ENCODE measurements at places on chromosomes 6 and 20. TPM values are rescaled to one million over a fixed set of nuclear protein-coding genes. Genes with fewer than 3 reads are reported as not detected.

DNA sequence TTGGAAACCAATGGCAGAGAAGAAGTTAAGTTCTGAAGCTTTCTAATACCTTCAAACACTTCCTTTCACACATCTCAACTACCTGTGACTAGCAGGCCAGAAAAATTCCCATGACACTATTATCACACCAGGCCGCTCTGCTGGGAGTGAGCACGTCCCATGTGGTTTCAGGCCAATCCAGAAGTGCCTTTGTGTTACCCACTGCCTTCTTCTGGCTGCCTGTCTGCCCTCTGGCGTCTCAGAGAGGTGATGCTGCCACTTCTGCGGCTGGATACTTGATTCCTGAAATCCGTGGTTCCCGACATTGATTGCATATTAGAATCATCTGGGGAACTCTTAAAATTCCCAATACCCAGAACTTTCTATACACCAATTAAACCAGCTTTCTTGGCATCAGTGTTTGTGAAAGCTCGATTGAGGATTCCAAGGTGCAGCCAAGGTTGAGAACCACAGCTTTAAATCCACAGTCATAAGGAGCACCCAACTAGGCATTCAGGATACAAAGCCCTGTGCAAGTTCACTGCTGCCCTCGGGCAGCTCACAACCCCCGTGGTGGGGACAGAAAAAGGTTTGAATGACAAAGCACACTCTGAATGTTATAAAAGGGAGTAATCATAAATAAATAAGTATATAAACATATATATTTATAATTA lies 65.6 kb downstream of the STMND1 start:
- DNase-seq: peak; percentile 48

Gene DLL1
- total RNA-seq: 11.7 TPM

- DNase-seq: no peak
These were observed 5.0 kb downstream of the BRD2 start for GRCh38 chr6:32973144-32974015.

DNA sequence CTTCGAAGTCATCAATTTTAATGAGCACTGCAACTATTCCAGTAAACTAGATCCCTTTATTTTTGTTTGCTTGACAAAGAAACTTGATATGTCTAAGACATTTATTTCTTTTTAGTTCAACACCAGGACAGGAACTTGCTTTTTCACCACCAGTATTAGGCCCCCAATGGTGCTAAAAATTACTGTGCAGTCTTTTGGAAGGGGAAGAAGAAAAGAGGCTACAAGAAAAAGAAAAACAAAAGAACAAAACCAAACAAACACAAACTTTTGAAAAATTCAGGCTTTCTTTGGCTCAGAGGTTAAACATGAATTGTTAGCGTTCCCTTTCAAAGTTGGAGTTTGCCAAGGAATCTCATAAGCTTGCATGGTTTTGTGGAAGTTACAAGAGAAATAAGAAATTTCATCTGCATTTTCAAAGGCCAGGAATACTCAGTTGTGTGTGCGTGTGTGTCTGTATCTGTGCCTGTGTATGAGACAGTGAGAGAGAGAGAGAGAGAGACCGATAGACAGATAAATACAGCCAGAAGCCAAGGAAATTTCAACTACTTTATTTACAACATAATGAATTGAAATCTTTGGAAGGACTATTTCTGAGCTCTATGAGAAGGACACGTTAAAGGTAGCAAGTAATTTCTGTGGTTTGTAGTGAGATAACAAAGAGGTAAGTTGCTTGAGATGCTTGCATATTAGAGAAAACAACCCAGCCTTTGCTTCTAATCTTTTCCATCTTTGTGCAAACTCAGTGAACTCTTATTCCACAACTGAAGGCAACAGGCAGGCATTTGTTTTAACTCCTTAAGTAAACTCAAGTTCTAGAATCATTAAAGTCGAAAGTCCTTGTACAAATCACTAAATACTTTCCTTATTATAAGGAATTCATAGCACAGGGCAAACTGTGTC lies 171.0 kb upstream of the CITED2 start:
- DNase-seq: no peak

- no peak for DNase-seq
These were observed 164.2 kb downstream of the DTNBP1 start for GRCh38 chr6:15498640-15499039.

GRCh38 chr6:22737331-22737730 lies 168.0 kb downstream of the HDGFL1 start:
- DNase-seq: no peak
